ENCODE measurements at places on chromosomes 6 and 20.

GRCh38 chr6:129672341-129672682 lies 37.7 kb downstream of the ARHGAP18 start:
- H3K27ac ChIP-seq, result peak overlapping the region; percentile 39
- H3K4me1 ChIP-seq, result peaks cover 23% of the 10 kb centered on the region
- no peak for DNase-seq
- no peaks in the 10 kb centered on the region for H3K27me3 ChIP-seq
- H3K36me3 ChIP-seq, result no peaks in the 10 kb centered on the region

GRCh38 chr6:169296170-169296569 lies 42.5 kb upstream of the THBS2 start:
- H3K27ac ChIP-seq, result no peak overlapping the region
- H3K4me1 ChIP-seq, result no peaks in the 10 kb centered on the region
- H3K4me3 ChIP-seq, result no peak overlapping the region
- H3K27me3 ChIP-seq, result no peaks in the 10 kb centered on the region

GRCh38 chr20:51628533-51629398 lies 86.2 kb upstream of the NFATC2 start:
- no peak for DNase-seq
- H3K27ac ChIP-seq, result no peak overlapping the region
- no peaks in the 10 kb centered on the region for H3K27me3 ChIP-seq
- peaks cover 7% of the 10 kb centered on the region for H3K36me3 ChIP-seq
- H3K4me1 ChIP-seq, result peaks cover 18% of the 10 kb centered on the region

- H3K4me1 ChIP-seq, result no peaks in the 10 kb centered on the region
- no peaks in the 10 kb centered on the region for H3K27me3 ChIP-seq
- H3K27ac ChIP-seq, result no peak overlapping the region
- no peaks in the 10 kb centered on the region for H3K36me3 ChIP-seq
Observed at GRCh38 chr6:138503881-138504680, 4.8 kb upstream of the NHSL1 start.

DNA sequence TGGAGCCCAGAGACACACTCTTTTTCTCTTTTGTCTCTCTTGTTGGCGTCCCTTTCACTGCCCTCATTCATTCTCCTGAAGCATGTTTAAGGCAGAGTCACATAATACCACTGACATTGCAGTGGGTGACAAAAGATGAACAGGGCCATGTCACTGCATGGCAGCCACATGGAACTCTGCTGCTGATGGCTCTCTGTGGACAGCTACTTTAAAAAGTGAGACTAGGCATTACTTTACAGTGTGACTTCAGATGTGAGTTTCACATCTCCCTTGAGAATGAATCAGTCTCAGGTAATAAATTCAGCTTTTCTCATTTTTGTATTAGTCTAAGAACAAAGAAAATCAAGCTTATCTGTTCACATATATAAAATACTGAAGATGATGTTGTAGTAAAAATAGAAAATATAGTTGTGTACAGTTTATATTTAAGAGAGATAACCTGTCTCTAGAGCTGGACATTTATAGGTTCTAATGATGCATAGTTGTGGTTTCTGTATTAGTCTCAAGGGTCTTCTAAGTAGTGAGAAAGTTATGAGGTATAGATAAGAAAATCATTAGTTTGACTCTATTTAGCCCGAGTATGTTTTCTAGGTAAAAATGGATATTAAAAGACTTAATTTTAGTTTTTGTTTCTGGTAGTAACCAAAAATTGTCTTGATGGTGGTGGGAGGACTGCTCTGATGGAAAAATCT lies 6.1 kb downstream of the MRS2 start:
- H3K4me1 ChIP-seq, result peaks cover 5% of the 10 kb centered on the region
- no peaks in the 10 kb centered on the region for H3K27me3 ChIP-seq
- DNase-seq, result no peak

- no peaks in the 10 kb centered on the region for H3K27me3 ChIP-seq
- DNase-seq, result no peak
- H3K27ac ChIP-seq, result no peak overlapping the region
- no peak overlapping the region for H3K4me3 ChIP-seq
- no peaks in the 10 kb centered on the region for H3K4me1 ChIP-seq
Observed at GRCh38 chr6:166179704-166180103, 12.1 kb upstream of the TBXT start.

DNA sequence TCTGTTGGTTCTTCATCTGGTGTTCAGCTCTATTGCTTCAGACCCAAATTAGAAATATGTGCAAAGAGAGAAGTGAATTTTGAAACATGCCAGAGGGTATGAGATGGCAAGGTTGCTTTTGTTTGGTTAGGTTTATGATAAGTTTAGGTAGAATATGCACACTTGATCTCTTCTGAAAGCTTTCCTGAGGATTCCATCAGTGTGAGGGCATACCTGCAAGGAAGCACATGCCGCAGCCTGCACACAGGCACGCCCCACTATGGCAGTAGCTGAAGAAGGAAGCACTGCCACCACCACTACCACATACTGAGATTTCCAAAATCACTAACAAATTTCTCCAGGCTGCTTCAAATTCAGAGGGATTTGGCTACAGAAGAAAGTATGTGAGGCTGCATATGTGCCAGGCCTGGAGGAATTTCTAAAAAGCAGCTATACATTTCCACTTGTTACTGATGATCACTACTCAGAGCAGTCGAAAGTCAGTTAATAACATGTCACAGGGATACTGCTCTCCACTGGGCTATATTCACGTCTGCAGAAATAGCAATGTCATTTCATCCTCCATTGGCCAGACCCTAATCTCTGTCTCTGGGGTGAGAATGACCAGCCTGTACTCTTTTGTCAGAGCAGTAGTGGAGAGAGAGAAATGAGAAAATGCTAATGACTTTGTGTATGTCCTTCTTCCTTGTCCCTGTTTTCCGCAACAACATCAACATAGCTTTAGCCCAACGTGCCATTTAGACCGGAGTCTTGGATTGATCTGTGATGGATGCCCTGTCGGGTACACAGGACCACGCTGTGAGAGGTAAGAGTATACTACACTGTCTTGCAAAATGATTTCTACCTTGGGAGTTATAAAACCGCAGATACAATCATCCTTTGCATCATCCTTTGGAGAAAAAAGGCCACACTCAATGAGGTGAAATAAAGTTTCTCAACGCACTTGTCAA lies 396.7 kb downstream of the LAMA2 start:
- no peaks in the 10 kb centered on the region for H3K4me1 ChIP-seq
- H3K27me3 ChIP-seq, result no peaks in the 10 kb centered on the region
- peaks cover 3% of the 10 kb centered on the region for H3K36me3 ChIP-seq

GRCh38 chr6:157075549-157076450 lies 247.5 kb downstream of the TMEM242 start:
- DNase-seq, result no peak
- H3K4me3 ChIP-seq, result no peak overlapping the region
- H3K27me3 ChIP-seq, result no peaks in the 10 kb centered on the region
- peaks cover 4% of the 10 kb centered on the region for H3K4me1 ChIP-seq
- H3K36me3 ChIP-seq, result no peaks in the 10 kb centered on the region

DNA sequence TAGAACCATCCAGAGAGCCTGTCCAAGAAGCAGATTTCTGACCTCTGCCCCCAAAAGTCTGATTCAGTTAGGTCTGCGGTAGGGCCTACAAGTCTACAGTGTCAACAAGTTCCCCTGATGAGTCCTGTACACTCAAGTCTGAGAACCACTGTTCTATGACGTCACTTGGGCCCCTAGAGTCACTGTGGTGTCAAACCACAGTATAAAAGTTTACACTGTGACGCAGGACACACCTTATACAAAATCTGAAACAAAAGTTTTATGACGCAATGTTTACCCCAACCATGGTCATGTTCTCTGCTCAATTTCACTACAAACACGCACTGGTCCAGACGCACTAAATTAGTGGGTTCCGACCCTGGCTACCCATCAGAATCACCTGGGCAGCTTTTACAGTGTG lies 17.9 kb downstream of the SLA2 start:
- no peak overlapping the region for H3K27ac ChIP-seq
- no peaks in the 10 kb centered on the region for H3K4me1 ChIP-seq
- no peaks in the 10 kb centered on the region for H3K27me3 ChIP-seq

DNA sequence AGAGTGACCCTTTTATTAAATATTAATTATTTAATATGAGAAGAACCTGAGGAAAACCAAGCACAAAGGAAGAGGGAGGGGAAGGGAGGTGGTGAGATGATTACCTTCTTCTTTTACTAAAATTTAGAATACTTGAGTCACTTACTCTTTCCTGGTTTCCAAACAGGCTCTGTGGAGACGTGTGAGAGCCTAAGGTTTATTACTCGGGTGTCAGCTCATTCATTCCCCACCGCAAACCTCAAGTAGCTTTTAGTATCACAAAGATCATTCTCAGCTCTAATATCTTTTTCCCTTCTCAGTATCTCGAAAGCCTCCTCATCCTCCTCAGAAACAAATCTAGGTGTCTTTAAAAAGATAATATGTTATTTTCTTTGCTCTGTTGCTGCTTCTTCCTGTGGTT lies 497.2 kb upstream of the JARID2 start:
- H3K4me3 ChIP-seq, result no peak overlapping the region
- no peak overlapping the region for H3K27ac ChIP-seq

DNA sequence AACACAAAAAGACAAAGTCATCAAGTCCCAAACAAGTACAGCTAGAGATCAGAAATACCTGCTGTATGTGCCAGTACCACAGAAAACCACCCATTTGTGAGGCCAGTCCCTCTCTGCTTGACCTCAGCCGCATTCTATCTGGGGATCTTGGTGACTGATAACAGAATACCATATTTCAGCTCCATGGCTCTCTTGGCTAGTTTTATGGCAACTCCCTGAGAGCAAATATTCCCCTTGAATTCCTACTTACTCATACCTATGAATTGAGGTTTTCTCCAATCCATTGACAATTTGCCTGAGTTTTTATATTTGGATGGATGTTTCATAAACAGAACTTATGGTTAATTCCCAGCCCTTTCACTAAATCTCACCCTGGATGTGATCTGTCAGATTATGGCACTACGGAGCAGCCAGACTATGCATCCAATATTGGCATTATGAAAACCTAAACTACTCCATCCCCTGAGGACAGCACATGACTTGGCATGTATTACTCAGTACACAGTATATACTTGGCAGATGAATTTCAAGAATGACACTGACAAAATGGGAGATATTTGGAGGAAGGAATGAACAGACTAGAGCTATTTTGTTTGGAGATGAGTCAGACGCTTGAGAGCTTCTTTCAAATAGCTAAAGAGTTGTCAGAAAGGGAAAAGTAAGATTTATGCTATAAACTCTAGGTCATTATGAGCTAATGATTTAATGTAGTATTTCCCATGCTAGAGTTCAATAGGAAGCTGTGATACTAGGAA lies 95.7 kb downstream of the PRDM1 start:
- H3K4me1 ChIP-seq, result no peaks in the 10 kb centered on the region
- no peaks in the 10 kb centered on the region for H3K36me3 ChIP-seq
- DNase-seq, result no peak
- H3K4me3 ChIP-seq, result no peak overlapping the region

- H3K4me1 ChIP-seq, result no peaks in the 10 kb centered on the region
- no peak for DNase-seq
- H3K27me3 ChIP-seq, result no peaks in the 10 kb centered on the region
- H3K27ac ChIP-seq, result no peak overlapping the region
Observed at GRCh38 chr20:42100137-42100704, 482.0 kb upstream of the CHD6 start.

DNA sequence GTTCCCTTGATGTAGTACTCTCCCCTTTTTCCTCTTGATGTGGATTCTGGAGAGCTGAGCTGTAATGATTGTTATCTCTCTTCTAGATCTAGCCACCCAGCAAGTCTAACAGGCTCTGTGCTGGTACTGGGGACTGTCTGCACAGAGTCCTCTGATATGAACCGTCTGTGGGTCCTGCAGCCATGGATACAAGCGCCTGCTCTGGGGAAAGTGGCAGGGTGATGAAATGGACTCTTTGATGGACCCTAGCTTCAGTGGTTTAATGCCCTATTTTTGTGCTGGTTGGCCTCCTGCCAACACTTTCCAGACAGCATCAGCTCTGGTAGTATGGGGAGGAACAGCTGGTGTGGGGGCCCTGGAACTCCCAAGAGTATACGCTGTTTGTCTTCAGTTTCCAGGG lies 216.3 kb downstream of the ADGRG6 start:
- H3K36me3 ChIP-seq, result no peaks in the 10 kb centered on the region
- H3K4me1 ChIP-seq, result no peaks in the 10 kb centered on the region
- no peaks in the 10 kb centered on the region for H3K27me3 ChIP-seq

GRCh38 chr6:49911252-49911651 lies 44.9 kb upstream of the CRISP1 start:
- H3K27me3 ChIP-seq, result no peaks in the 10 kb centered on the region
- H3K4me3 ChIP-seq, result no peak overlapping the region
- H3K36me3 ChIP-seq, result no peaks in the 10 kb centered on the region
- no peak overlapping the region for H3K27ac ChIP-seq
- DNase-seq, result no peak
- H3K4me1 ChIP-seq, result no peaks in the 10 kb centered on the region

DNA sequence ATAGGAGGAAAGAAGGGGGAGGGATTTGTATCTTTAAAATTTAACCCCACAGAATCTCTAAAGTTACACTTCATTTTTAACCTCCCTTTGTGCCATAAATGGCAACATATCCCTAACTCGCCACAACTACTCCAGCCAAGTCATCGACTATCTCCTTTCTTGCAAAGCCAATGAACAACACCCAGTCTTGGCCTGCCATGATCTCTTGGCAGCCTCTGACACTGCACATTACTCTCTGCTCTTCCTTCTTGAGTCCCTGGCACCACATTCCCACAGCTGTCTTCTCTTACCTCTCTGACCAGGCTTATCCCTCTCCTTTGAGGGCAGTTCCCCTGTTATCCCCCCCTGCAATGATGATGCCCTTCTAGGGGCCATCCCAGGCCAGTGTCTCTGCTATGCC lies 42.5 kb downstream of the MBOAT1 start:
- H3K36me3 ChIP-seq, result no peaks in the 10 kb centered on the region
- H3K4me3 ChIP-seq, result no peak overlapping the region
- peak overlapping the region; percentile 17 for H3K27ac ChIP-seq
- DNase-seq, result no peak
- peaks cover 11% of the 10 kb centered on the region for H3K4me1 ChIP-seq
- H3K27me3 ChIP-seq, result no peaks in the 10 kb centered on the region

GRCh38 chr6:15513131-15513771 lies 149.6 kb downstream of the DTNBP1 start:
- no peak overlapping the region for H3K27ac ChIP-seq
- no peaks in the 10 kb centered on the region for H3K27me3 ChIP-seq
- DNase-seq, result no peak
- H3K4me1 ChIP-seq, result no peaks in the 10 kb centered on the region
- no peak overlapping the region for H3K4me3 ChIP-seq
- peaks cover 28% of the 10 kb centered on the region for H3K36me3 ChIP-seq

- no peaks in the 10 kb centered on the region for H3K36me3 ChIP-seq
- no peak for DNase-seq
- H3K4me3 ChIP-seq, result no peak overlapping the region
- peaks cover 28% of the 10 kb centered on the region for H3K4me1 ChIP-seq
Observed at GRCh38 chr6:159700970-159701369, 7.9 kb upstream of the SOD2 start.

DNA sequence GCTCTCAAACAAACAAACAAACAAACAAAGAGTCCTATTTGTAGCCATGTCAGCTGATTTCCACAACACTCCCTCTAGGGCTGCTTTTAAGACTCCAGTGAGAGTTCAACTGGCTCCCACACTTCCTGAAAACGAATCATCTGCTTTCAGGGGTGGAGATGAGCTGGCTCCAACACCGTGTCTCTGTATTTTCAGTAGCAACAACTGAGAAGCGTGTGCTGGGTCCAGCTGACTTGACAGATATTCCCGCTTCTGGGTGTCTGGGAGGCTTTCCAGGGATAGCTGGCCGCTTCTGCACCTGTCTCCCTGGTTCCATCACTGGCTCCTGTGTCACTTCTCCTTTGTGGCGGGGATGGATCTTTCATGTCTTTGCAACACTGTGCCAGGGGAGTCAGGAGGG lies 272.5 kb upstream of the SOX4 start:
- no peaks in the 10 kb centered on the region for H3K4me1 ChIP-seq
- H3K4me3 ChIP-seq, result no peak overlapping the region
- no peak for DNase-seq
- no peaks in the 10 kb centered on the region for H3K36me3 ChIP-seq

All from thoracic aorta (tissue), 2 donors.